ENCODE measurements at places on chromosomes 4 and X.

- no peak for DNase-seq
Measured at GRCh38 chr4:6332669-6333050, 63.0 kb downstream of the WFS1 start.

DNA sequence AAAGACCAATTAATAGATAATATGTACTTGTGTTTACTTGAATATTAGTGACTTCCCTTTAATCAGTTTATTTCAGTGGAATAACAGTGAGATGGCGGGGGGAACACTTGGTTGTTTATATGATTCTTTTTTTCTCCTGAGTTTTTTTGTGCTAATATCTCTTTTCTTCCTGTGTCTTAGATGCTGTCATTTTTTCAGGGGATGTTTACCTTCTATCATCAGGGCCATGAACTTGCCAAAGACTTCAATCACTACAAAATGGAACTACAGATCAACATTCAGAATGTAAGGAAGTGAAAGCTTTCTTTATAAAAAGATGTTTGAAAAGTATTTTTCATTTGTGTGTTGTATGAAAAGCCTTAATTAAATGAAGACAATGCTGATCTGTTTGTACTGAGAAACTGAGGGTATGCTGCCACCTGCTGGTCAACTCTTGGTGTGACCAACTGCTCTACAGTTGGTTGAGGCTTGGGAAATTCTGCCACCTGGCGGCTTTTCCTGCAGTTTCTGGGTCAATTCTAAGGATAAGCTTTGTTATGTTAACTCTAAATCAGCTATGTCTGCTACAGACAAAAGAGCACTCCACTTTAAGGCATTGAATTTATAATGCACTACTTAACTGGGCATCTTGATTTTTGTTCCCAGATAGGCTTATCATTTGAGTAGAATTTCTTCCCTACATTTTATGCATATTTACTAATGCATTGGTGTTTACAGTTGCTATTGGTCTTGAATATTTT, 134.8 kb downstream of the ARHGAP10 start:
- DNase-seq: peak; percentile 95

GRCh38 chr4:128980816-128981326, 112.5 kb downstream of the SCLT1 start:
- DNase-seq: no peak

DNA sequence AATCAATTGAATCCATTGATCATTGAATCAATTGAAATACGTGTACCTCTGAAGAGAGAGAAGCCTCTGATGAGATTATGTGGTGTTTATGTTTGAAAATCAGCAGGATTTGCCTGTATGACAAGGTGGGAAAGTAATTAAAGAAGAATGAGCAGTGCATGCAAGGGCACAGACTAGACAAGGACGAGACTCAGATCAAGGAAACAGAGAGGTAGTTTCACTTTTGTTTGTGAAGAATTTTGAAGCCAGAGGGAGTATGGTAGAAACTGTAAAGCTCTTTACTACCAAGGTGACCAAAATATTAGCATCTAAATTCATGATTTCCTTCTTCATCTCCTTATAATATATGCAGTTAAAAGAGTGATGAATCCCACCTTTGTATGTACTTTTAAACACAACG, 1830.0 kb upstream of the IGFBP7 start:
- no peak for DNase-seq

- DNase-seq: no peak
Measured at GRCh38 chr4:181770971-181771370, 472.2 kb upstream of the TENM3 start.

GRCh38 chr4:55033296-55033695, 92.1 kb downstream of the KDR start:
- DNase-seq: no peak

DNA sequence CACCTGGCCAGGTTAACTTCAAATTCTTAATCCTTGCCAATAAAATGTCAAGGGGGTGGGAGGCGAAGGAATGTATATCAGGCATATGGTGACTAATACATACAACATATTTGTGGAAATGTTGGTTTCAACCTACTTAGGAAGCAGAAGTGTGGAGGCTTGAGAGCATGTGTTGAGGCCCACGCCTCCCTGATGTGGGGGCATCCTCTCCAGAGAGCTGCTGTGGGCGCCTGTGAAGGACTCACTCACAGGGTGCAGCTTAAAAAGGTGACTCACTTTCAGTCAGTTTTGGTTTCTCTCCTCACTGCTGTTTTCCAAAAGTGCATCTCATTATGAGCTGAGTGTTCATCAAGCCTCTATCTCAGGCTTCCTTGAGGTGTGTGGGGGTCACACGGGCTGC, 27.5 kb downstream of the LNX1 start:
- no peak for DNase-seq

GRCh38 chrX:135170468-135170867, 730 bp downstream of the CT55 start:
- no peak for DNase-seq

- DNase-seq: no peak
Measured at GRCh38 chr4:23768541-23768940, 121.3 kb downstream of the PPARGC1A start.

DNA sequence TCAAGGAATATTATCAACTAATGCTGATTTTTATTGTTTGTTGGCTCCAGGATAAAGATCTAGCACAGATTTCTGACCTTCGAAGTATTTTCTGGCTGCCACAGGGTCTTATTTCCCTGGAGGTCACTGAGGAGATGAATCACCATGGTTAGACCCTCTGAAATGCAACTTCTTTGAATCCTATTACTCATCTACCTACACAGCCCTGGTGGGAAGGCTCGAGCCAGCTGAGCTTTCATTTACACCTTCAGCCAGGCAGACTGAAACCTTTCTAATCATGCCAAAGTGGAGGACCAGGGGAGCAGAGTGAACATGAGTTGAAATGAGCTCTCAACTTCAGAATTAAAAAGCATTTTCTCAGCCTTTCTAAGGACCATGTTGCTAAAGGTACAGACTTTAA, 130.5 kb downstream of the SMIM20 start:
- no peak for DNase-seq

DNA sequence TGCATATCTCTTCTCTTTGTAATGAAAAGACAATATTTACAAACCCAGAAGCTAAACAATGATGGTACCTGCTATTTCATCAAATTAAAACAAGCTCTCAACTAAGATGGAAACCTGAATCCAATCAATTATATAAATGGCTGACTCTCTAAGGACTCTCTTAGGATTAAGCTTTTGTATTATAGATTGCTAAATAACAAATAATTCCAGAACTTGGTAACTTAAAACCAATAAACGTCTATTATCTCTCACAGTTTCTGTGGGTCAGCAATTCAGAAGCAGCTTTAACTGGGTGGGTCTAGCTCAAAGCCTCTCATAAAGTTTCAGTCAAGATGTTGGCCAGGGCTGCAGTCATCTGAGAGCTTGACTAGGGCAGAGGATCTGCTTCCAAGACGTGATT, 12.4 kb downstream of the PHKA2 start:
- no peak for DNase-seq

GRCh38 chr4:163243297-163243981, 76.7 kb upstream of the NAF1 start:
- no peak for DNase-seq

- DNase-seq: peak; percentile 81
Measured at GRCh38 chr4:154551872-154552686, 1.9 kb upstream of the PLRG1 start.

GRCh38 chr4:126937342-126937741, 695.4 kb upstream of the INTU start:
- DNase-seq: no peak

DNA sequence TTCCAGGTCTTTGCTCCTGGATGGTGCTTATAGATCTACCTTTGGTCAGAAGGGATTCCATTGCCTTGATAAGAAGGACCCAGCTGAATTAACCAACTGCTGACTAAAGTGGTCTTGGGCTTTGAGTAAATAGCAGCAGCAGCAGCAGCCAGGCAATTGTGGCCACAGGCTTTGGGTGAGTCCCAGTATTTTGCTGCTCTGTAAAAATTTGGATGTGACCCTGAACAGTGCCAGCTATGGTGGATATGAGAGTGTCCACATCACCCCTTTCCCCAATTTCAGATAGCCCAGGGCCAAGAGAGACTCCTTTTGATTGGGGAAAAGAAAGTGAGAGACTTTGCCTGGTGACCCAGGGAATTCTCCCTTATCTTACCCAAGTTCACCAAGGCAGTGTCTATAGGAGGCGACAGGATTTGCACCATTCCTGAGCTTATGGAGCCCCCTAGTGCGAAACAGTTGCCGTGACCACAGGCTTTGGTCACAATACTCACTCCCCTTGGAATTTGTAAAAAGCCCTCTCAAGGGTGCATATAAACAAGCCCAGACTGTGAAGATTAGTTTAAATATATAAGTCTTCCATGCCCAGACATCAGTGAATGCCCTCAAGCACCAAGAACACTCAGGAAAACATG, 518.0 kb downstream of the TMA16 start:
- DNase-seq: no peak

- no peak for DNase-seq
Measured at GRCh38 chr4:53674903-53675302, 83.6 kb upstream of the LNX1 start.

GRCh38 chr4:120685756-120686278, 236.7 kb downstream of the PRDM5 start:
- DNase-seq: no peak

- DNase-seq: no peak
Measured at GRCh38 chr4:98720871-98721480, 62.6 kb upstream of the TSPAN5 start.

DNA sequence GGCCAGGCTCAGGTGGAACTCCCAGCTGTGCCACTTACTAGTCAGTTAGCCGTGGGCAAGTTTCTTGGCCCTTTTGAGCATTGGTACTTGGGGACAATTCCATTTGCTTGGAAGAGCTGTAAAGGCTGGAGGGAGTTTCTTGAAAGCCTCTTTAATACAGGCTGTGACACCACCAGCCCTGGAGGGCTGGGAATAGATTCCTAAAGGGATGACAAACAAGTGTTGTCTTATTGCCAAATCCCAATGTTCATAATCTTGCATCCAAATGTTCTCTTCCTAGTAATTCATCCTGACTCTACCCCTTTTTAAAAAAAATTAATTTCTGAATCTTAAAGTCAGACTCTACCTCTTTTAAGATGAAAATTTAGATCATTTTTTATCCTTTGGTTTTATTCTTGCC, 14.6 kb upstream of the MED28 start:
- no peak for DNase-seq

- DNase-seq: peak; percentile 84
Measured at GRCh38 chr4:99405433-99406115, 29.6 kb downstream of the ADH7 start.

- no peak for DNase-seq
Measured at GRCh38 chr4:149997881-149998421, 80.3 kb upstream of the DCLK2 start.

DNA sequence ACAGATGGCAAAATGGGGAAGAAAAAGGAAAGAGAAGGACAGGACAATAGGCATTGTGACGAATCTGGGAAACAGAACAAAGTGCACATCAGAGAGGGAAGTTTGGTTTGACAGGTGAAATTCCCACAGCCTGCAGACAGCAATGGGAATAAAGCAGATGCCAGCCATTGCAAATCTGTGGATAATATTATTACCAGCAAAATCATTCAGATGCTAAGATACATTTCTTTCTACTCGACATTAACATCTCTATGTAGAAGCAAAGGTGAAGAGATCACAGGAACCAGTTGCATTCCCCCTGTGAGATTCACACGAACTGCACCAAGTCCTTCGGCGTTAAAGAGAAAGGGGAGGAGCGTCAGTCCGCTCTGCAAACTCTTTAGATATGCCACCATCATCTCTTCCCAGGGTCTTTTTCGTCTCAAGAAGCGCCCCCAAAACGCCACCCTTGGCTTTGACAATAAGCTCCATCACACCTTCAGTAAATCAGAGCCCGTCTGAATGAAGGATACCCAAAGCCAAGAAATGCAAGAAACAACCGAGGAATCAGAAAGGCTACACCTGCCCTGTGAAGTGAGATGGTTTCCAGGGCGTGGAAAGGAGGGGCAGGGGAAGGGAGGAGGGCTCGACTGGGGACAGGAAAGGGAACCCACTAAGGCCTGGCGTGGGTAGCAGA, 1.9 kb downstream of the NEUROG2 start:
- no peak for DNase-seq

DNA sequence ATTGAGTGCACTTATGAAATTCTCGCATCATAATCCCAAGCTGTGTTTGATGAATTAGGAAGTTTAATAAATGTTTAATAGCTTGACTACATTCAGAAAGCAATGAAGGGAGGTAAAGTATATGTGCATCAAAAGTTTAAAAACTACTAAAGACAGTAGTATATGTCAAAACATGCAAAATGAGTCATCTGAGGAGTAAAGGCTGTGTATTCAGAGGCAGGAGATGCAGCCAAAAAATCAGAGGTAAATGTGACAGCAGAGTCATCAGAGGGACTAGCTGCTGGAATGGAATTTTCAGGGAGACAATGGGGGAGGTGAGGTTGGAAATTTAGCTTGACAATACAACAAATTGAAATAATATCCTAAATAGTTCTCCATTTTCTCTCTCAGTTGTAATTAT, 127.0 kb upstream of the FUNDC1 start:
- no peak for DNase-seq

DNA sequence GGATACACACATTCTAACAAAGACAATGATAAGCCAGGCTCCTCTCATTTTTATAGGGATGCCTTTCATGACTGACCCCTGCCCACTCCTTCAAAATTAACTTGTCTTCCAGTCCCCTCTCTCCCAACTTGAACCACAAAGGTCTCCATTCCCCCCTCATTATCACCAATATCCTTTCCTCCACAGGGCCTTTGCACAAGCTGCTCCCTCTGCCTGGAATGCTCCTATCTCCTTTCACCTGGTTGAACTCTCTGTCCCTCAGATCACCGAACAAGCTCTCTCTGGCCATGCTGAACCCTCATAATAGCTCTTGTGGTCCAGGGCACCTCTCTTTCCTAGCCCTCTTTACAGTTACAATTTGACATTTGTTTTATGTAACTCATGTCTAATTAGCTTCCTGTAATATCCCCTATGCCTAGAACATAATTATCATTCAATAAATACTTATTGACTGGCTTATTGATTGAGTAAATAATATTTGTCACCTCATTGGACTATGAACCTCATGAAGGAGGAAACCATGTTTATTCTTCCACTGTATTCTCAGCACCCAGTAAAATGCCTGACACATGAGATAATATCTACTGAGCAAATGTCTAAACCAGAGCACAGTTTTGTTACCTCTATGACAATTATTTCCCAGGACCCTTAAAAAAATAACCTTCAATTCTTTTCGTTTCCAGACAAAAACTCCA, 266.3 kb upstream of the RASGEF1B start:
- no peak for DNase-seq

DNA sequence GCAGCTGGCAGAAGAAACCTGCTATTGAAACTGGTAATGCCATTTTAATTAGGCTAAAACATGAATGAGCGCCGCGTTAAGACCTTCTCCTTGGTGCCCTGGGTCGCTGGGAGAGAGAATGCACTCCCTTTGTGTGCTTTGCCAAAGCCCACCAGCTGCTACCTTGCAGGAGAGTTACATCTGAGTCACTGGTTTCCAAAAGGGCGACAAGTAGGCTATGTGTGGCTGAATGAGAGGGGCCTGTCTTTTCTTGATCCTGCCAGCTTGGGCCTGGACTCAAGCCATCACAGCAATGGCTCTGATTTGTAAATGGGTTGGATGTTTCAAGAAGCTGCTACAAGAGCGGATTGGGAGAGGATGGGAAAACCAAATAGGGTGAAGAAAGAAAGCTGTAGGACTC, 81.5 kb downstream of the NHS start:
- DNase-seq: no peak
